Hepatocyte (in vitro differentiated cells): ENCODE measurements at places on chromosomes 2 and 18. TPM values are rescaled to one million over a fixed set of nuclear protein-coding genes. Genes with fewer than 3 reads are reported as not detected.

Gene CRYGD
- 0.47 and 0.85 TPM in 2 replicates for polyA plus RNA-seq

DNA sequence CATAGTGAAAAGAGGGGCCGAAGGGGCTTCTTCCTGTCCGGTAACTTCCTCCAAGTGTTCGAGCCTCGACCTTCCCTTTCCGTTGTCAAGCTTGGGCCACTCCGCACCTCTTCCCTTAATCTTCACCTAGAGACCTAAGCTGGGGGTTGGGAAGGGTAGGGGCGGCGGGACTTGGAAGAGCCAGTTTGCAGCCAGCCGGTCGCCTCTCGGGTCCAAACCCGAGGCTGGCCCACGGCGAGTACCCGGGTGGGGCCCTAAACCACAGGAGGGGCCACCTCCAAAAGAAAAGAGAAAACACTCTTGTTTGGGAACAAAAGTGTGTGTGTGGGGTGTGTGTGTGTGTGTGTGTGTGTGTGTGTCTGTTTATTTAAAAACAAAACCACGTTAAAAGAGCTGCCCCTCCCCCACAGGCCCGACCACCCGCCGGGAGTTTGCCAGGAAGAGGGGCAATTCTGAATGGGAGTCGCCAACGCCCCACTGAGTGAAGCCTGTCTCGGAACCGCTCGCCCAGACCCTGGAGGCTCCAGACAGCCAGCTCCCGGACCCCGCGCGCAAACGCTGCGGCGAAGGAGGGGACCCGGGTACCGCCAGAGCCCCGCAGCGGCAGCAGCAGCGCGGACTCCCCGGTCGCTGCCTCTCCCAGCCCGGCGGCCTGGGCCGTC, 488 bp upstream of the RHOB start:
- DNase-seq = no peak

Gene MAP3K19
- 0.50 TPM in 1 of 2 replicates, not detected in the other for polyA plus RNA-seq

GRCh38 chr2:60957643-60958042, 59.9 kb upstream of the PEX13 start:
- no peak for DNase-seq

DNA sequence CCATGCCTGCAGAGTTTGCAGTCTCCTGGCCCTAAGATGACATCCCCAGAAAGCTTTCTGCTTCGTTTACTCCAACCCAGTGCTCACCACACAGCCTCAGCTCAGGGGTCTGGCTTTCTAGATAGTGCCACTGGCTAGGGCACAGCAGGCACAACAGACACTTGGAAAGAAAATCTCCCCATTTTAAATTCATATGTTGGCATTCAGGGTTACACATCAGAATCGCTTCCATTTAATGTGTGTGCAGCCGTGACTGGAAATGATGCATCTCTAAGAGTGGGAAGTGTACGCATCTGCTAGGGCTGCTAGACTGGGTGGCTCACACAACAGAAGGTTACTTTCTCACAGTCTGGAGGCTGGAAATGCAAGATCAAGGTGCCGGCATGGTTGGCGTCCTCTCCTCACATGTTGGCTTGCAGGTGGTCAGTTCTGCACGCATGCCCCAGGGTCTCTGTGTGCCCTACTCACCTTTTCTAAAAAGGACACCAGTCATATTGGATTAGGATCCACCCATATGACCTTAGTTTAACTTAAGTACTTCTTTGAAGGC, 329.4 kb upstream of the RAB12 start:
- no peak for DNase-seq

- peak; percentile 82 for DNase-seq
These were observed 60.9 kb upstream of the MMADHC start for GRCh38 chr2:149648282-149649030.

GRCh38 chr2:196286821-196287220, 115.4 kb upstream of the STK17B start:
- DNase-seq = no peak

DNA sequence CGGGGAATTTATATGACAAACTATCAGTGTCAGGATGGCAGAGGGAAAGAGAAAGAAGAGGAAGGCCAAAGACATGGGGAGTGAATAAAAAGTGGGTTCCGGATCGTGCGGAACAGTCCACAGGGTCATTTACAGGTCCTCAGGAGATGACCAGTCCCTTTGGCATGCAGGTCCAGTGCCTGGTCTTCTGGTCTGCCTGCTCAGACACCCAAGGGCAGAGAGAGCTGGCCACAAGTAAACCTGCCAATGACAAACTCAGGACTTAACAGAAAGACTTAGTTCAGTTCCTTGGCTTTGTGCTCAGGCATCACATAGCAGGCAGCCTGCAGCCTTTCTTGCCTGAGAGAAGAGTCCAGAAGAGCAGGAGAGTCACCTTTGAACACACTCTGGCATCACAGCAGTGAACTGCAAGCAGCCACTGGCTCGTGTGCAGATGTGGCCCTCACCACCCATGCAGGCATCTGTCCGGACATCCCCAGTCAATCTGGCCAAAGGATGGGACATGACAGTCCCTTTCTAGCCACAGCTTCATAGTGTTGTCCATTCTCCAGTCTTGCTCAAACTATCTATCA, 14.0 kb downstream of the TMEM127 start:
- DNase-seq = peak; percentile 57

DNA sequence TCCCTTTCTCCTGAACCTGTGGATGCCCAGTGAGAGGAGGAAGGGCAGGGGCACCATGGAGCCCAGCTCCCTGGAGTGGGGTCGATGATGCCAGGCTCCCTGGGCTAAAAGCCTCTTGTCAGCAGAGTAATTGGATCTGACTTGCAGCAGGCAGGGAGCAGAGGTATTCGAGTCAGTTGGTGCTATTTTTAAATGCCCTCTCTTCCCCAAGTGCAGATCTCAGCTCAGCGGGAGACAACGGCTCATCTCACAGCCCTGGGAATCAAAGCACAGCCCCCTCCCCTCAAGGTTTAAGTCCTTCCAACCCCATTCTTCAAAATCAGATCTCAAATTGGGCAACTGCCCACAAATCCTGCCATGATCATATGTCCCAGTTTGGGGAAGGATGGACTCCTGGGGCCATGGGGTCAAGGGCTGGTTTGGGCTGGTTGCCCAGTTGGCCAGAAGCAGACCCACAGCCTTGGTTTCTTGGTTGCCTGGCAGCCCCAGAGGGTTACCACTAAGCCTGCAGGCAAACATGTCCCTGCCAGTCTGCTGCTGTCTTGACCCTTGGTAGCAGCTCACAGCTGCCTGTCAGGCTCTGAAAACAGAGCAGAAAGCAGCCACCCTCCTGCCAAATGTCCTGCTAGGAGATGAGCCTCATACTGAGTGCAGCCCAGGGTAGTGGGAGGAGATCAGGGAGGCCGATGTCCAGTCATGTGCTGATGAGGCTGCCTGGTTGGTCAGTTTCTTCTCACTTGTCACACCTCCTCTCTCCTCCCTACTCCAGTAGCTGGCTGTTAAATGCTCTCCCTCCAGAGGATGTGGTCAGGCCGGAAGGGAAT, 244.9 kb downstream of the LOXHD1 start:
- DNase-seq = no peak

DNA sequence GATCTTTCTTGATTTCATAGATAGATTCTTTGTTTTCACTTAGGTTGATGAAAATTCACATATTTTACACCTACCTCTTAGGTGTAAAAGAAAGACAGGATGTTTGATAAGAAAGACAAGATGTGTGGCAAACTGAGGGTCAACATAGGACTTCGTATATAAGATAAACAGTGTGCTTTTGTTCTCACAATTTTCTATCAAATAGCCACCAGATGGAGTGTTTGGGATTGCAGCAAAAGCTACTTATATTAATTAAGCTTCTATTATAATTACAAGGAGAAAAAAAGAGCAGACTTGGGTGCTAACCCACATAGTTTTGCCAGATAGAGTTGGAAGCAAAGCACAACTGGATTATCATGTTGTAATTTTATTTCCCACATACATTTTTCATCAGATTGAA, 232.9 kb downstream of the CDH7 start:
- DNase-seq = no peak

DNA sequence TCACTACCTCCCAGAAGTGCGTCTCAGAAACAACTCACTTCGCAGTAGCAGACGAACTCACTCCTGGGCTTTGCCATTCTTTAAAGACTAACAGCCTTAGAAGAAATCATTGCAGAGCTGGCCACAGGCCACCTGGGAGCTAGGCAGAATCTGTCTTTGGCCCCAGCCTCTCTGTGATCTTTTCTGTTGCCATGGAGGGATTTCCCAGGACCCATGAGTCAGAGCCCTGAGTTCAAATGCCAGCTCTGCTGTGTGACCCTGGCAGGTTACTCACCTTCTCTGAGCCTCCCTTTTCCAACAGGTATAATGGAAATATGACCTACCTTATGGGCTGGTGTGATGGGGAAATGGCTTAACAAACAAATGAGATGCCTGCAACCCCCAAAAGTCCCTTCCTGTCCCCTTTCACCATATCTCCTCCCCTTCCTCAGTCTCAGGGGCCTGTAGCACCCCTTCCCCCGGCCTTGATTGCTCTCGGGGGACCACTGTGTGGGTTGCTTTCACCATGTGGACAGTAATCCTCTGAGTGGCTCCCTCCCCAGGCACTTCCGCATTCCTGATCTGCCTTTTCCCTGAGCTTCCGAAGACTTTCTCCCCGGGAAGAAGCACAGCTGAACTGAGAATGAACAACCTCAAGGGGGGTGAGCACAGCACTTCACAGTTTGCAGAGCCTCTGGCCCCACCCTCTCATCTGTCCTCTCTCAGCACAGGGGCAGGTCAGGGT, 34.0 kb upstream of the SLC66A3 start:
- DNase-seq = no peak

GRCh38 chr2:138115666-138116065, 151.4 kb downstream of the HNMT start:
- no peak for DNase-seq

Gene LIMS3
- polyA plus RNA-seq = 4.0 and 5.5 TPM in 2 replicates

Gene DNER
- polyA plus RNA-seq = 0.54 TPM in 1 of 2 replicates, not detected in the other

Gene FLACC1
- 0.15 and 0.34 TPM in 2 replicates for polyA plus RNA-seq

DNA sequence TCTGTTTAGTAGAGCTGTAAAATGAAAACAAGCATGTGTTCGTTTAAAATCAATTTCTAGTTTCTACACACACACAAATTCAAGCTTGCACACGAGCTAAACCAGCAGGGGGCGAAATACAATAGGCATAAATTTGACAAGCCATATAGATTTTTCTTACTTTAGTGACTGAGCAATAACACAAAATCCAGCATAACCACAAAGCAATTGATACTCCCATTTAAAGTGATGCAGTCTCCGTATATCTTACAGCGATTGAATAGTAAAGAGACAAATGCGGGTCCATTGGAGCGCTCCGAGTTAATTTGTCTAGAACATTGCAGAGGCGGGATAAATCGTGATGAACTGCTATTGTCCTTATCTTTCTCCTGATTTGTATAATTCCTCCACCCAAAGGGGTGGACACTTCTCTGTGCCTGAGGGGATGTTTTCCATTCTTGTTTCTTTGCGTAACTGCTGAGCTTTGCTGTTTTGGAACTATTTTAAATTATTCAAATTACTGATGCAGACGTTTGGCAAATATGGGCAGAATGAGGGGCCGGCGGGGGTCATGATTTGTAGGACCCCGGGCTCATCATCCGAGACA, 1.2 kb upstream of the AFTPH start:
- DNase-seq = peak; percentile 87

GRCh38 chr18:78768221-78768620, 211.4 kb upstream of the SALL3 start:
- no peak for DNase-seq

GRCh38 chr2:36411962-36412444, 56.4 kb downstream of the CRIM1 start:
- DNase-seq = no peak

- DNase-seq = no peak
These were observed 168.7 kb downstream of the NRXN1 start for GRCh38 chr2:50863218-50863617.

GRCh38 chr2:100446696-100447095, 23.6 kb upstream of the NMS start:
- DNase-seq = no peak

GRCh38 chr2:53668624-53669026, 99.0 kb upstream of the CHAC2 start:
- DNase-seq = no peak

- DNase-seq = no peak
These were observed 22.8 kb downstream of the CABLES1 start for GRCh38 chr18:23158058-23158457.

- peak; percentile 38 for DNase-seq
These were observed 134.4 kb upstream of the SEC11C start for GRCh38 chr18:59005262-59005661.

DNA sequence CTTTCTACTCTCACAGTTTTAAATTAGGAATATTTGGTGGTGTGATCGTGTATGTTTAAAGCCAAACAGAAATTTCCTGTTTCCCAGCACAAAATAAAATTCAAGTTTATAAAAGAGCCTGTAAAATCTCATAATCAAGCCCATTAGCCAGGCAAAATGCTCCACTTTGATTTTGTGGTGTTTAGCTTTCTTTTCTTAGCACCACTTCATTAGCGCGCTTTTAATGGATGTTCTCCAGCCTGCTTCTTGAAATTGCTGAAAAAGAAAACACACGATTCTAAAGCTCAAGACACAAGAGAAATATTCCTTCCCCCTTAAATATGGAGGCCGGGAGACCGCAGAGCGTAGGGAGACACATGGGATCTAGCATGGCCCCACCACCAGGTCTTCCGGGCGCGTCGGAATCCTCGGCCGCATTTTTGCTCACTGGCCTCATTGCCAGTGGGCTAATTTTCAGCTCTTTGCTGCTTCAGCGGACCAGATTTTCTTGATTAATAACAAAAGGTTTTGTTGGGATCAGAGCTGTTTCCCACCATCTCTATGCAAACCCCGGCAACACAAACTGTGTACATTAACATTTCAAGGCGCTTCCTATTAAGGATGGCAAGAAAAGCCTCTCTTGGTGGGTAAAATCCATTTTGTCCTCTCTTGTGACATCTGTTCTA, 40.4 kb upstream of the ID2 start:
- no peak for DNase-seq

DNA sequence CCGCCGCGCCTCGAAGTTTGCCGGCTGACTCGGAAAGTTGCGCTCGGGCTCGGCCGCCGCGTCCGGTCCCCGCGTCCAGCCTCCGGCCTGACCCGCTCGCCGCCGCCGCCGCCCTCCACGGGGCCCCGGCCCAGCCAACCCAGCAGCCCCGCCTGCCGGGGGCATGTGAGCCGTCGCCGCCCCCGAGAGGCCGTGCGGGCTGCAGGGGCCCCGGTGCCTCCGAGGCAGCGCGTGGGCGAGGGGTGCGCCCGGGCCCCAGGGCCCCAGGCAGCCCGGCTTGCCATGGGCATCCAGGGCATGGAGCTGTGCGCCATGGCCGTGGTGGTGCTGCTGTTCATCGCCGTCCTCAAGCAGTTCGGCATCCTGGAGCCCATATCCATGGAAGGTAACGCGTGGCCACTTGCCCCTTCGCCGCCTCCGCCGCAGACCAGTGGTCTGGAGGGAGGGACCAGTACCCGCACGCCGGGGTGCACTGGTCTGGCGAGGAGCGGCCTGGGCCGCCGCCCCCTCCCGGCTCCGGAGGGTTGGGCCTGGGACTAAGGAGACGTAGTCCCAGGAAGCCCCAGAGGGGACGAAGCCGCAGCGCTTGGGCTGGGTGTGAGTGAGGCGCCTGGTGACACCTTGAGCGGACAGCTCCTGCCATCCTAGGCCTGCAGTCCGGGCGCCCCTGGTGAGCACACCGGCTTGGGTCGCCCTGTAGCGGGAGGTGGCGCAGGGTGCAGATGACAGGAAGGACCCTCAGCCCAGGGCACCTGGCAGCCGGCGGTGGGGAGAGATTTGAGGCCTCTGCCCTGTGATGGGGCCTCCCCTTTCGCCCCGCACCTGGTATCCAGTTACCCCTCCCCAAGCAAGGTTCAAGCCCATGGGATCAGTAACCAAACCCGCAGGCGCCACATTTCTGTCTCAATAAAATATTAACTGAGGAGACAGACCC, 49.9 kb downstream of the KCNIP3 start:
- peak; percentile 34 for DNase-seq

Gene SLC4A3
- 8.1 and 14.1 TPM in 2 replicates for polyA plus RNA-seq
